ENCODE measurements at places on chromosomes 16 and 17.

DNA sequence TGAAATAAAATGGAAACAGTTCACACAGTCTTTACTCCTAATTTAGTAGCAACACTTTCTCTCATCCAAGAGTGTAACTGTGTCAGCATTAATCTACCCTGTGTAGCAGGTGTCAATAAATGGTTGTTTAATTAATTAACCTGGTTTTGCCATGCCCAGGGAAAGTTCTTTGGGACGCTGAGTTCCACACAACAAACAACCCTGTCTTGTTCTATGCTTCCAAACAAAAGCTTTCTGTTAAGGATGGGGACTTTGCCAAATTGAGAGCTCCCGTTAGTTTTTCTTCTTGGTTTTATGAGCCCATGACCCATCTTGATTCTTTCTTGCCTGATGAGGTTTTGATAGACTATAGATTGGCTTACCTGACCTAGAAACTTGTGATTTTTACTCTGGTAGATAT is 530.1 kb downstream of the KCNJ2 start:
- no peak for DNase-seq

- DNase-seq, result no peak
These were observed 14.3 kb downstream of the PIK3R5 start for GRCh38 chr17:8951206-8951605.

DNA sequence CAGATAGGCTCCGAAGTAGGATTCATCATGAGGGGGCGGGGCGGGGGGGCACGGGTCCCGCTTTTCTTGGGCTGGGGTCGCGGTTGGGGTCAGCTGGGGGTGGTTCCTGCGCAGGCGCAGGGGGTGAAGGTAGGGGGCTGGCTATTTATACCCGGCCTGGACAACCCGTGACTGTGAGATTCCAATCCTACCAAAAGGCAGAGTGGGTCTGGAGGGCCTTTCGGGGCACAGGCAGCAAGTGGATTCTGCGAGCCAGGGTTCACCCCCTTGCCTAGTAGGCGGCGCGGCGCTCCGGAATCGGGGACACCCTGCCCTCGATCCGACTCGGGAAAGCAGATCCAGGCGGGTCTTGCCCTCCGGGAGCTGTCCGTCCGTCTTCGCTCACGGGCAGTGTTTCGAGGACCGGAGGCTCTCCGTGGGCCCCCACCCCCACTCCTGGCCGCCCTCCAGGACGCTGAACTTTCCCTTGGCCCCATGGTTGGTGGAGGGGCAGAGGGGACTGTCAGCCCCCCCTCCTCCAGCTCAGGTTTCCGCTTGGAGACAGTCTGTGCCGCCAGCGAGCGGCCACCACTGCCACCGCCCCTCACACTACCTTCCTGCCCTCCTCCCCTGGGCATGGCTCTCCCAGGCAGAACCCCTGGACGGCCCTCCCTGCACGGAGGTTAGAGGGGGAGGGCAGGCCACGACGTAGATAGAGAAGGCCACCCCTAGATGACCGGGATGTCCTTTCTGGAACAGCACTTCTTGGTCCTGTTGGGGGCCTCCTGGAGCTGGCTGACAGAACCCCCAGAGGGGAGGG is 634 bp downstream of the SLC2A4 start:
- DNase-seq, result no peak

- no peak for DNase-seq
These were observed 4.8 kb downstream of the CA5A start for GRCh38 chr16:87931504-87931903.

- no peak for DNase-seq
These were observed 18.9 kb downstream of the SLC5A10 start for GRCh38 chr17:18970582-18971480.

Data from NCI-H524 treated with DMSO at 0.1 percent for 48 hours (cell line).